Putamen (tissue), 1 donor: ENCODE measurements at places on chromosomes 6 and 20.
A peak's percentile ranks its signal among the peaks of the same experiment; 100 is the strongest.

- no peak for DNase-seq
Observed at GRCh38 chr20:49400904-49401303, 81.6 kb downstream of the KCNB1 start.

GRCh38 chr6:130118236-130118635 is 99.9 kb downstream of the L3MBTL3 start:
- DNase-seq: no peak

GRCh38 chr20:32855387-32855786 is 3.3 kb upstream of the EFCAB8 start:
- no peak for DNase-seq

DNA sequence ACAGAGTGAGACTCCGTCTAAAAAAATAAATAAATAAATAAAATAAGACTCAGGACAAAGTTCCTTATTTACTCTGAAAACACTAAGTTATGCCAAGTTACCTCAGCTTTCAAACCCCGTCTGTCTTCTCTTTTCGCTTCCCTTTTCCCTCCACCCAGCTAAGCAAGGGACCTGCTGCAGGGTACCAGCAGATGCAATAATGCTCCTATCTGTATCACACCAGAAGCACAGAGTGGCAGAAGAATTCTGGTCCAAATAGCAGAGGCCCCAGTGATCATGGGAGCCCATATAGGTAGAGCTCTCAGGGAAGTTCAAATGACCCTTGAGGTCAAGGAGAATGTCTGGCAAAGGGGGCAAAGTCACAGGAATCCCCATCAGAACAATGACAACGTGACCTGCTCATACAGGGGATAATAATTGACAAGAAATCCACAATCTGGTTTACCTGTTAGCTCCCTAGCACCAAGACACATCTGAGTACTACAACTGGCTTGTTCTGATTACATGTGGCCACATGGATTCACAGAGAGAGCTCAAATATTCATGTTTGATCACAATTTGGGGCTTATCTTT is 8.7 kb downstream of the GCM1 start:
- no peak for DNase-seq

- no peak for DNase-seq
Observed at GRCh38 chr6:4637691-4638433, 138.3 kb upstream of the CDYL start.

- DNase-seq: peak; percentile 19
Observed at GRCh38 chr6:6610031-6610591, 21.6 kb downstream of the LY86 start.

DNA sequence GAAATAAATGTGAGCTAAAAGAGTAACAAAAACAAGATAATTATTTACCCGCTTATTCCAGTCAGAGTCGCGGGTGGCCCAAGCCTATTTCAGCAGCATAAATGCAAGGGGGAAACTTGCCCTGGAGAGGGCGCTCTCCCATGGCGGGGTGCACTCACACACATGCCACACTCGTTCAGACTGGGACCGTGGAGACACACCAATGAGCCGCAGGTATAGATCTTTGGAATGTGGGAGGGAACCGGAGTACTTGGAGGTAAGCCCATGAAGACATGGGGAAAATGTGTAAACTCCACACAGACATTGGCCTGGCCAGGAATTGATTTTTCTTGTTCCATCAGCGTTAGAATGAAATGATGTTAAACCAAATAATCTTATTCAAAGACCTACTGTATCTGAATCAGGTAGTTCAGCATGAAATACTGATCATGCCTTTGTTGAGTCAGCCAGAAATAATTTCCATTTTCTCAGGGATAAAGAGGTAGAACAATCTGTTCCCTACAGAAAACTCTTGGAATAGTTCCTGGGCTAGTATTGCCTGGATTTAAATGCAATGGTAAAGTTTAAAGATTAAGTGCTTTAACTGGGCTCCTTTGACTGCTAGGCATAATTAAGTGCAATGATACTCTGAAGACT is 191.5 kb downstream of the MCHR2 start:
- no peak for DNase-seq
